Foreskin fibroblast (primary cell): ENCODE measurements at places on chromosomes 6 and 20.

GRCh38 chr20:47481330-47482216, 20.1 kb upstream of the NCOA3 start:
- no peak for DNase-seq

GRCh38 chr6:129641344-129641743, 68.6 kb downstream of the ARHGAP18 start:
- DNase-seq, result peak; percentile 38

- DNase-seq, result no peak
Measured at GRCh38 chr20:57167971-57168701, 98.3 kb downstream of the BMP7 start.

DNA sequence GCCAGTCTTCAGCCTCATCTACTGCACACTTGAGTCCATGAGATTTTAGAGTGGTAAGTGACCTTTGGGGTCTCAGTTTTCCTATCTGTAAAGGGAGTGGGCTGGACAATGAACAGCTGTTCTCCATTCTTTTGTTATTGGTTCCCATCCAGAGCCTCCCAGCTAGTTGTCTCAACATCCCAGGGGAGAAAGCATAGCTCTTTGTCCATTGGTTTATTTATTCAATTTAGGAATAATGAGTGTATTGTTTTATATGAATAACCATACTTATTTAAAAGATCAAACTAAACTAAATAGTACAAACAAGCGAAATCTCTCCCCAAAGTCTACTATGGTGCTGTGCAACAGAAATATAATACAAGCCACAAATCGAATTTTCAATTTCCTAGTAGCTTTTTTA, 13.7 kb downstream of the PIGT start:
- no peak for DNase-seq

DNA sequence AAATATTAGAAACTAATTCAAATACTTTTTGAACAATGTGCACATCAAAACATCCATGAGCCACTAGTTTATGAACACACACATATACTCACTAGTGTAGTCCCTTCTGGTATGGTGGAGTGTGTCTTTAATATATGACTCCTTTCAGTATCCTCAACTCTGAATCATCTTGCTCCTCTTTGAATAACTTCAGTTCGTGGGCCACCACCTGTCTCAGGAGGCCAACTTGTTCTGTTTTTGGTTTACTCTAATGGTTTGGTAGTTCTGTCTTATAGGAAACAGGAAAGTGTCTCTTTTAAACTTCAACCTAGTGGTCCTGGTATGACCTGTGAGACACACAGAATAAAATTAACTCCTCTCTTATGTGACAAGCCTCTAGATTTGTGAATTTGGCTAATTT, 55.6 kb downstream of the ZNF292 start:
- no peak for DNase-seq

GRCh38 chr6:165468340-165469235, 159.2 kb upstream of the C6orf118 start:
- no peak for DNase-seq

- no peak for DNase-seq
Measured at GRCh38 chr6:156432543-156432942, 344.6 kb upstream of the ARID1B start.

DNA sequence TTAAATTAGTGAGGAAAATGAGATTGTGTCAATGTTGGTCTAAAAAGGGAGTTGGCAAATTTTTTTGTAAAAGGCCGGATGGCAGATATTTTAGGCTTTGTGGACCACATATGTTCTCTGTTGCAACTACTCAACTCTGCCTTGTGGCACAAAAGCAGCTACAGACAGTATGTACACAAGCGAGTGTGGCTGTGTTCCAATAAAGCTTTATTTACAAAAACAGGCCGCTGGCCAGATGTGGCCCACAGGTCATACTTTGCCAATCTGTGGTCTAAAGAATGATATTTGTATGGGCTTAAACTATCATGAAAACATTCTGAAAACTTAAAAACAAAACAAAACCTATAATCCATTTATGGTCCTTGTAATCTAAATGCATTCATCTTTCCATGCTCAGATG, 228.3 kb downstream of the CLIC5 start:
- no peak for DNase-seq
